AG04449 (cell line): ENCODE measurements at places on chromosomes 1 and 21.

GRCh38 chr1:59354709-59355337 is 57.9 kb downstream of the FGGY start:
- DNase-seq = no peak

GRCh38 chr21:31276663-31277062 is 67.4 kb downstream of the TIAM1 start:
- no peak for DNase-seq

GRCh38 chr1:183699616-183700160 is 46.6 kb upstream of the APOBEC4 start:
- DNase-seq = no peak

DNA sequence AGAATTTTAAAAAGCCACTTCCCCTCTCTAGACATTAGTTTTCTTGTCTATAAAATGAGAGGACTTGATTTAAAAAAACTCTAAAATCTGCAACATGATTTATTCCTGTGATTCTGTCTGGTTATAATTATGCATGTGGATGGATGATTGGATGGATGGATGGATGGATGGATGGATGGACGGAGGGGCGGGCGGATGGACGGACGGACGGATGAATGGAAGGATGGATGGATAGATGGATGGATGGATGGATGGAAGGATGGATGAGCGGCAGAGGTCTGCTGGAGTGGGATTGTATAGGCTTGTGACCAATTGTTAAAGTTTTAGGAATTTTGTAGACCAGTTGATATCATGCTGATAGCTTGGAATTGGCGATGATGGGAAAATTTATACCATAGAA is 135.2 kb upstream of the TIAM1 start:
- DNase-seq = no peak

DNA sequence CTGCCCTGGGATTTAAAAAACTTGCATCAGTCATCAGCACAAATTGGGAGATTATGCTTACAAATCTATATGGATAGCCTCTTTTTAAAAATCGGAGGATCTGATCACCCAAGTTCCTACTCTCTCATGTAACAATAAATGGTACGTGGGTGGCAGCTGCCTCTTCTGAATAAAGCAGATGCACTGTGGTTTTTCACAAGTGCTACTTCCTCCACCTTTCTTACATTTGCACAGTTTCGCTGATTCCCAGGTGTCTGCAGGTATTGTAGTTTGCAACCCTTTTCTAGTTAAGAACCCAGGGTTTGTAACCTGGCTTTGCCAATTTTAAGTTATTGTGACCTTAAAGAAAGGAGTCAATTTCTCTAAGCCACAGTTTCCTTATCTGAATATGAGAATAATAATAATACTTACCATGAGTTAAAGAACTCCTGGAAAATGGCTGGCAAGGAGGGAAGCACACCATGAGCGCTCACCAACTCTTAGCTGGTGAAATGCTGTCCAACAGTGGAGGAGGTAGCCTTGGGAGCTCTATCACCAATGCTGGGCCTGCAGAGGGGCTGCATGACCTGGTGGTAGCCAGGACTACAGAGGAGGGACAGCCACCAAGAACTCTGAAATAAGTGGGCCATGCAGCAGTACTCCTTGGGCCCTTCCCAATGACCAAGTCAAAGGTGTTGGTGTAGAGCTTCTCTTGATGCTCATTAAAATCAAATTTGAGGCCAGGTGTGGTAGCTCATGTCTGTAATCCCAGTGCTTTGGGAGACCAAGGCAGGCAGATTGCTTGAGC is 30.2 kb upstream of the KCNA2 start:
- no peak for DNase-seq

DNA sequence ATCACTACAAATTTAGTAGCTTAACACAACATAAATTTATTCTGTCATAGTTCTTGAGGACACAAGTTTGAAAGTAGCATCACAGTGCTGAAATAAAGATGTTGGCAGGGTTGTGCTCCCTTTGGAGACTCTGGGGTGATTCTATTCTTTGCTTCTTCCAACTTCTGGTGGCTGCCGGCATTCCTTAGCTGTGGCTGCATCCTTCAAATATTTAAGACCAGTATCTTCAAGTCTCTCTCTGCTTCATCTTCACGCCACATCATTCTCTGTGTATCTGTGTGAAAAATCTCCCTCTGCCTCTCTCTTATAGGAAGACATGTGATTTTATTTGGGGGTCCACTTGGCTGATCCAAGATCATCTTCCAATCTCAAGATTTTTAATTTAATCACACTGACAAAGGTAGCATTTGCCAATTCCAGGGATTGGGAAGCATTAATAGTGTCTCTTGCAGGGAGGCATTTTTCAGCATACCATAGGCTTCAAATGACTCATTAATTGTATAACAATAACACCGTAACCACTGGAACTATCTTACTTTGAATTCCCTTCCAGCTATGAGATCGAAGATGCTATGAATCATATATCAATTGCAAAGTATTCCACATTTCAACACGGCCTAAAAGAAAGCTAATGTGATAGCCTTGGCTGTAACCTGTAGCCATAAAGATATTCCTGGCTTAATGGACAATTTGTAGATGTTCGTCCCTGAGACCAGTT is 74.6 kb downstream of the DPT start:
- DNase-seq = no peak

DNA sequence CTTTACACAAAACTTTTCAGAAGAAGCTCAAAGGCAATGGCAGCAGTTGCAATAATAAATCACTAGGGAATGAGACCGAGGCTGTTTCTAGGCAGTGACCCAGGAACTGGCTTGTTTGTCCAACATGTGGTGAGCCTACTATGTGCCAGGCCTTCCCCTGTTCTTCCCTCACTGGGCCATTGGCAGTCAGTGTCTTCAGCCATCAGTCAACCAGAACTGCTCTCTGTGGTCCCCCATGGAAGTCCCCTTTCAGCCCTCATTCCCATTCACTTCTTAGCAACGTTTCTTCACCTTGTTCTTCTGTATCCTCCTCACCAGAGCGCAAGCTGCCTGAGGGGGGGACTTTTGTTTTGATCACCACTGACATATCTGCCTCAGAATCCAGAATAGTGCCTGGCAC is 274.1 kb downstream of the RRAGC start:
- DNase-seq = no peak

DNA sequence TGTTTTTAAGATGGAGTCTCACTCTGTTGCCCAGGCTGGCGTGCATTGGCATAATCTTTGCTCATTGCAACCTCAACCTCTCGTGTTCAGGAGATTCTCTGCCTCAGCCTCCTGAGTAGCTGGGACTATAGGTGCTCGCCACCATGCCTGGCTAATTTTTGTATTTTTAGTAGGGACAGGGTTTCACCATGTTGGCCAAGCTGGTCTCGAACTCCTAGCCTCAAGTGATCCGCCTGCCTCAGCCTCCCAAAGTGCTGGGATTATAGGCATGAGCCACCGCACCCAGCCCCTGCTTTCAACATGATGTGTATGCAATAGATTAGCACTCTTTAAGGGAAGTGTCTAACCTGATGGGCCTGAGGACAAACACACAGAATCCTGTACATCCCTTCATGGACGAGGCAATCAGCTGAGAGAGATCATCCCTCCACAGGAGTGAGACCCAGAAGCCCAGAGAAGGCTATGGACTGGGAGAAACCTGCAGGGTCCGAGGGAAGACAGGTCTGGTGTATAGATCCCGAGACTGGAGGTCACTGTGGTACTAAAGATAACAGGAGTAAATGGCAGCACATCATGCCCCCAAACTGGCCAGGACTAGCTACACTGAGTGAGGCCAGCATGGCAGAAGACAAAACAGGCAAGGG is 5.6 kb upstream of the DEGS1 start:
- DNase-seq = no peak

DNA sequence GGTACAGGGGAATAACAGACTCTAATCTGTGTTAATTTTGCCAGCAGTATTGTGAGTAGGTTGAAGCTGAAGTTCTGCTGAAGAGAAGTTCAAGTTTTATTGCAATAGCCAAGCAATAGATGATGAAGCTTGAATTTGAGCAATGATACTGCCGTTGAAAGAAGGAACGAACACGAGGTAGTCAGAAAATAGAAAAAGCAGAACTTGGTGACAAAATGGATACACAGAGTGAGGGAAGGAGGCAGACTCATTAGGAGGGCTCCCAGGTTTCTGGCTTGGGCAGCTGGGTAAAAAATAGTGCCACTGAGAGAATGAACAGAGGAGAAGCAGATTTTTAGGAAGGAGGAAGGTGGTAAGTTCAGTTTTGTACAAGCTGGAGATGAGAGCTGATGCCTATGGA is 22.3 kb upstream of the AGO1 start:
- no peak for DNase-seq

DNA sequence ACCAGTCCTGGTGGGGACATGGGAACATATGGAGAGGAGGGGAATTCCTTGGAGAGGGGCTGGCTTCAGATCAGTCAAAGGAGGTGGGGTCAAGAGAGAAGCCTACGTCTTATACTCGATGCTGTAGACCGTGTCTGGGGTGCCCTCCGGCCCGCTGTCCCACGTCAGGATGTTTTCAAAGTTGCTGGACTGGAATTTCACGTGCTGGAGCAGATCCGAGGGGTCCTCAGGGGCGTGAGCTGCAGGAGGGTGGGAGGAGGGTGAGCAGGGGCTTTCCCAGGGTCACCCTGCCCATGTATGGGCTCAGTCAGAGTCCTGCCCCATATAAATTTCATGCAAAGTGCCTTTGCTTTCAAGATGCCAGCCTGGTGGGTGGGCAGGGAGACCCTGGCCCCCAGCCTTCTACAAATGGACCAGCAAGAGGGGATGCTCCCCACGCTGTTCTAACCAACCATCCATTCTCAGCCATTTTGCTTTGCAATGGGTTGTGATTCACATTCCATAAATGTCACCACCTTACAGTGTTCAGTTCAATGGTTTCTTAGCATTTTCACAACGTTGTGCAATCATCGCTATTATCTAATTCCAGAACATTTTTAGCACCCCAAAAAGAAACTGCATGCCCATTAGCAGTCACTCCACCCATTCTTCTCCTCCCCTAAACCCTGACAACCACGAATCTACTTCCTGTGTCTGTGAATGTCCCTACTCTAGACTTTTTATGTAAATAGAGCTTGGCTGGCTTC is 4.3 kb downstream of the IL22RA1 start:
- DNase-seq = no peak

GRCh38 chr1:40396420-40396819 is 22.9 kb downstream of the SMAP2 start:
- no peak for DNase-seq

- no peak for DNase-seq
Measured at GRCh38 chr1:165350840-165351239, 5.7 kb downstream of the LMX1A start.

DNA sequence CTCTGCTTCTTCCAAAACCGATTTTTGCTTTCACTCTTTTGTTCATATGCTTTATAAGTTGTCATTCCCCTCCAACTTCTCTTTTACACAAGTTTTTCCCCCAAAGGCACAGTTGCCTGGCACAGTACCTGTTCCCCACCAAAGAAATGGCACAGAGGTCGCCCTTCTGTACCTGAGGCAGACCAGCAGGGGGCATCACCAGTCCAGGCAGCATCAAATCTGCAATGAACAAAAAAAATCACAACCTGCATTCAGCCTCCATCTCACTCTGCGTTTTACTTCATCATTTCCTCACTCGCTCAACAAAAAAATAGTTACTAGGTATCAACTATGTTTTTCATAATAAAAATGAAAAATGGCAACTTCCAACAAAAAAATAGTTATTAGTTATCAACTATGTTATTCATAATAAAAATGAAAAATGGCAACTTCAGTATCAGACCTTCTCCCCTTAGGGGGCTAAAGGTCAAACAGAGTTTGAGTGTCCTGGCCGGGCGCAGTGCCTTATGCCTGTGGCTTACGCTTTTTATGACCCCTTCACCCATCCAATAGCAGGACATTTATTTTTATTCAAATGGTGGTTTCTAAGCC is 4.1 kb downstream of the EIF2D start:
- no peak for DNase-seq

DNA sequence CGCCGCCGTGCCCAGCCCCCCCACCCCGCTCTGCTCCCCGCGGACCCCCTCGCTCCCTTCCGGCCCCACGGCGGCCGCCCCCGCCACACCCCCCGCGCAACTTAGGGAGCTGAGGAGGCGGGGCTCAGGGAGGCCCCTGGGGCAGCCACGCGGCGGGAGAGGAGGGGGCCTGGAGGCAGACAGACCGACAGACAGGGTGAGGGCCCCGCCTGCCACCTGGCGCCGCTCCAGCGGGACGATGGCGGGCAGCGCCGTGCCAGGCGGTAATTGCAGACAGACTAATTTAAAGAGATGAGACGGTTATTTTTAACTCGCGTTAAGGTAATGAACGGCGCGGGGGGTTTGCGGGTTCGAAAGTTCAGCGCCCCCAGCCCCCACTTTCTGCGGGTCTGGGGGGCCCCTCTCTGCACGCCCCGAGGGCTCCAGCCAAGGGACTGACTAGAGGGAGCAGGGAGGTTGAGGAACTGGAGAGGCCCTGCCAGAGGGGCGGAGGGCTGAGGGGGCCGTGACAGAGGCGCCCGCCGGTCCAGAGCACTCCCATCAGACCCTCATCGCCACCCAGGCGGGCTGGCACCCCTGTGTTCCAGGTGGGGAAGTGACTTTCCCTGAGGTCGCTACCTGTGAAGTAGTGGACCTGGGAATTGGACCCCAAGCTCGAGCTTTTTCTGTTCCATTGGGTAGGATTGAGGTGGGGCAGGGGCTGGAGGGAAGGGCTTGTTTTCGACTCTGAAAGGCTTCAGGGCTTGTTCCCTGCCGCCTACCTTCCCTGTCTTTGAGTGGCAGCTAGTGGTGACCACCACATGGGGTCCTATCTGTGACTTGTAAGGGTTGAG is 5.4 kb downstream of the FOXO6 start:
- DNase-seq = no peak

DNA sequence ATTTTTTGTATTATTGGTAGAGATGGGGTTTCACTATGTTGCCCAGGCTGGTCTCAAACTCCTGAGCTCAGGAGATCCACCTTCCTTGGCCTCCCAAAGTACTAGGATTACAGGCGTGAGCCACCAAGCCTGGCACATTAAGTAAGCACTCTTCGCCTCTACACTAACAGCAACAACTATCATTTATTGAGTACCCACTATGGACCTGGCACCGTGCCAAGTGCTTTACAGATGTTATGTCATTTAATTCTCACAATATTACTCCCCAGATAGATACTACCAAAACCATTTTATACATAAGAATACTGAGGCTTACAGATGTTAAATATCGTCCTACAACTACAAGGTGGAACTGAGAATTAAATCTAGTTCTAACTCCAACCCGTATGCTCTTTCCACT is 50.1 kb downstream of the TUT4 start:
- DNase-seq = no peak

- no peak for DNase-seq
Measured at GRCh38 chr1:32273391-32274208, 18.3 kb upstream of the HDAC1 start.

DNA sequence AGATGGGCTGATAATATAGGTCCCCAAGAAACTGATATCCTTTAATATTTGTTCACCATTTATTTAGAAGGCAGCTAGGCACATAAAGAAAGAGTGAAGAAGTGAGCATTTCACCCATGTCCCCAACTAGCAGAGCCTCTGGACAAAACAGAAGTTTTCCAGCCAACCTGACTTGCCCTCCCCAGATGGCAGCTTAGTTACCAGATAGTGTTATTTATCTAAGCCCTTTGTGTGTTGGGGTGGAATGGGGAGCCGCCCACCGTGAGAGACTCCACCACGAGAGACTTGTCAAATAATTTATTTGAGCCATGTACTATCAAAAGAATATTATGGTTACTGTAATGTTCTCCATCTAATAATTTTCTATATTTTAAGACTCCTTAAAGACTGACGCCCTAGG is 54.9 kb upstream of the C1orf198 start:
- no peak for DNase-seq

- DNase-seq = no peak
Measured at GRCh38 chr1:235108185-235108593, 20.4 kb downstream of the TOMM20 start.

GRCh38 chr1:215292932-215293331 is 210.4 kb downstream of the KCNK2 start:
- DNase-seq = no peak
